ENCODE measurements at places on chromosomes 7 and 10.
A peak's percentile ranks its signal among the peaks of the same experiment; 100 is the strongest.

DNA sequence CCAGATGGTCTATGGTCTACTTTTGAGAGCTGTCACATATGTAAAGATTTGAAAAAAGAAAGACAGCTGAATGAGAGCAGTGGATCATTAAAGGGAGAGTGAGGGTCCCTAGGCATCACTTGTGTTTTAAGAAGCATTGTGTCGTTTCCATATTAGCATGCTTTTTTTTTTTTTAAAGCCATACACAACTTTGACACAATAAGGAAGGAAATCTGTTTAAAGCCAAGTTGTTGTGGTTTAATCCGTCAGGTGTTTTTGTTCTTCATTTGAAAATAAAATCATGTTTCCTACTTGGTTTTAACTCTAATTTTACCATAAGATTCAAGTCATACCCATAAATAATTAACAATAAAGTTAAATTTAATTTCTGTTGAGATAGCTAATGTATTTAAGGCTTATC is 53.5 kb downstream of the MDFIC start:
- DNase-seq, result no peak

GRCh38 chr10:80893256-80893655 is 355.6 kb downstream of the SH2D4B start:
- DNase-seq, result no peak

GRCh38 chr10:63614371-63614891 is 93.2 kb downstream of the REEP3 start:
- peak; percentile 87 for DNase-seq

DNA sequence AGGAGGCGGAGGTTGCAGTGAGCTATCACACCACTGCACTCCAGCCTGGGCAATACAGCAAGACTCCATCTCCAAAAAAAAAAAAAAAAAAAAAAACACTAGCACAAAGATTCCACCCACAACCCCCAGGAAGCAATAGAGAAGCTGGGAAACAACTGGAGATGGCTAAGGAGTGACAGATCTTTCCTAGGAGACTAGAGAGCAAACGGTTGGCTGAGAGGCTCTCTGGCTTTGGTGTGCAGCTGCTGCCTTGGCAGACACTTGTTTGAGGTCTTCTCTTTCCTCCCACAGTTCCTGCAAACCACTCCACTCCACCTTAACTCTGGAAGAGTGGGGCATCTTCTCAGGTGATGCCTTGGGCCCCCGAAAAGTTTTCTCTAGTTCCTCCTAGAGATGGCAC is 78.5 kb upstream of the LANCL2 start:
- DNase-seq, result no peak

DNA sequence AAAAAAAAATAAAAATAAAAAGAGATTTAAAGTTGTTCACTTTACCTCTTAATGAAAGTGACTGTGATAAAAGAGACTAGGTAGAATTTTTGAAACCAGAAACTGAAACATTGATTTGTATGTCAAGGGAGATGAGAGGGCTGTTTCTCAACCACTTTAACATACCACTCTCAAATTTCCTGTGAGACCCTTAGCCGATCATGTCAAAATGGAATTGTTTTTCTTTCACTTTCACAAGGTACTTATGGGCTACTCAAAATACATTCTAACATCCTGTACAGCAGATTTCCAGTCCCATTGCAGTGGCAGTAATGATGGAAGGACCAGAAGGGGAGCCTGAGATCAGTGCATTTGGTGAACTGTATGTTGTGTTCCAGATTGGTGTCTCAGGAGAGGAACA is 261.2 kb downstream of the PPP1R3A start:
- DNase-seq, result no peak

GRCh38 chr7:139231513-139232376 is 708 bp downstream of the UBN2 start:
- peak; percentile 16 for DNase-seq

GRCh38 chr7:124688991-124689390 is 76.6 kb downstream of the GPR37 start:
- peak; percentile 33 for DNase-seq

- peak; percentile 58 for DNase-seq
Measured at GRCh38 chr7:138006106-138006505, 4.2 kb upstream of the CREB3L2 start.

DNA sequence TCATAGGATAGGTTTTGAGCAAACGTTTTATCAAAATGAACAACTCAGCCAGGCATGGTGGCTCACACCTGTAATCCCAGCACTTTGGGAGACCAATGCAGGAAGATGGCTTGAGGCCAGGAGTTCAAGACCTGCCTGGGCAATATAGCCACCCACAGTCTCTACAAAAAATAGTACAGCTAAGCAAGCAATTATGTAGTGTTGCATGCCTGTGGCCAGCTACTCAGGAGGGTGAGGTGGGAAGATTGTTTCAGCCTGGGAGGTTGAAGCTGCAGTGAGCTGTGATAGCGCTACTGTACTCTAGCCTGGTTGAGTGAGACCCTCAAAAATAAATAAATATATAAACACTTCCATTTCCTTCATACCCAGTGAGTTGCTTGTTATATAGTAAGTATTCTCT is 67.1 kb downstream of the LSMEM1 start:
- DNase-seq, result peak; percentile 13

DNA sequence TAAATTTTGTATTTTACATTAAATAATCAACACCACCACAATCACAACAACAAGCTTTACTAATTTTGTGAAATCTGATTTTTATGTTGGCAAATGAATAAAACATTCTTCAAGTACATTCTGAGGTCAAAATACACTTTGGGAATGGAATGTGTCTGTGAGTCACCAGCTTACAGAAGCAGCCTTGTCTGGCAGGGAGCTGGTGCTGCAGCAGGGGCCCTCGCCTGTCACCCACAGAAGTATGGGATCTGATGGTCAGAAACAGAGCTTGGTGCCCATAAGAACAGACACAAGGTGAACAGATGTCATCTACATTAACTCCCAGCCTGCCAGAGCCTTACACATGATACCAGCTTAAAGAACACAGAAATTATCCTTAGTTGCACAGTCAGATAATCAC is 496.9 kb downstream of the CCSER2 start:
- peak; percentile 32 for DNase-seq

DNA sequence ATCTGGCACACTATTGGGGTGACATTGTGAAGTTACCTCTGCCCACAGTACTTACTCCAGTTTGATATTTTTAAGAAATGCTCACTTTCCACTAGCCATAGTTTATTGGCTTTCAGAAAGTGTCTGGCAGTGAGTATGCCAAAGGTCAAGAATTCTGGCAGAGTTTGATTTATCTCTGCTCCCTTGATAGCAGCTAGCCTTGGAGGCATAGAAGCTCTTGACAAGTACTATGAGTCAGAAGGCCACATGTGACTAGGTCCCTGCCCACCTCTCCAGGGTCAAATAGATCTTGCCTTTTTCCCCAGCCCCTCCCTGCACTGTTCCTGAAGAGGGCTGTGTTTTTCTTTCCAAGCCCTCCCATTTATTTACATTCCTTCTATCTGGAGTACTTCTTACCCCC is 202.2 kb downstream of the AUTS2 start:
- peak; percentile 40 for DNase-seq

GRCh38 chr7:99625321-99625720 is 8.6 kb downstream of the ZSCAN25 start:
- no peak for DNase-seq

GRCh38 chr7:103983201-103983977 is 6.1 kb downstream of the RELN start:
- DNase-seq, result no peak

GRCh38 chr7:98917331-98917730 is 39.0 kb downstream of the TRRAP start:
- no peak for DNase-seq

All from AG10803 (cell line).